GM04504 (cell line): ENCODE measurements at places on chromosomes 3 and 15.
A peak's percentile ranks its signal among the peaks of the same experiment; 100 is the strongest.

DNA sequence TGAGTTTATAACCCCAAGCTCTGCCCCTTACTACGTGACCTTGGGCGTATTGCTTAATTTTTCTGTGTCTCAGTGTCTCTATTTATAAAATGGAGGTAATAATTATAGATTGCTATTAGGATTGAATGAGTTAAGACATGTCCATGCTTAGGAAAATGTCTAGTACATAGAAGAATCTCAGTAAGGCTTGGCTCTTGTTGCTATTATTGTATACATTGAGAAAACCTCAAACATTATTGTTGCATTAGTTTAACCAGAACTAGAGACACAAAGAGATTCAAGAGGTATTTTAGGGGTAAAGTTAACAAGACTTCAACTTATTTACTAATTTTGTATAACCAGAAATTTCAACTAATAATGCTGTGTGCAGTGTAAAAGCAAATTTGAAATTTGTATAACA lies 66.7 kb downstream of the MEF2A start:
- DNase-seq, result no peak

DNA sequence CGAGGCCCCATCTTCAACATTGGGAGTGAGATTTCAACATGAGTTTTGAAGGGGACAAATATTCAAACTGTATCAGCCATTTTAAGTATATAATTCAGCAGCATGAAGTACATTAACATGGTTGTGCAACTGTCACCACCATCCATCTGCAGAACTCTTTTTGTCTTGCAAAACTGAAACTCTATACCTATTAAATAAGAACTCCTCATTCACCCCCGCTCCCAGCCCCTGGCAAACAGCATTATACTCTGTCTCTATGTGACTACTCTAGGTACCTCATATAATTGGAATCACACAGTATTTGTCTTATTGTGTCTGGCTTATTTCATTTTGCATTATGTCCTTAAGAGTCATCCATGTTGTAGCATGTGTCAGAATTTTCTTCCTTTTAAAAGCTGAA lies 110.1 kb downstream of the MAP2K5 start:
- DNase-seq, result no peak

DNA sequence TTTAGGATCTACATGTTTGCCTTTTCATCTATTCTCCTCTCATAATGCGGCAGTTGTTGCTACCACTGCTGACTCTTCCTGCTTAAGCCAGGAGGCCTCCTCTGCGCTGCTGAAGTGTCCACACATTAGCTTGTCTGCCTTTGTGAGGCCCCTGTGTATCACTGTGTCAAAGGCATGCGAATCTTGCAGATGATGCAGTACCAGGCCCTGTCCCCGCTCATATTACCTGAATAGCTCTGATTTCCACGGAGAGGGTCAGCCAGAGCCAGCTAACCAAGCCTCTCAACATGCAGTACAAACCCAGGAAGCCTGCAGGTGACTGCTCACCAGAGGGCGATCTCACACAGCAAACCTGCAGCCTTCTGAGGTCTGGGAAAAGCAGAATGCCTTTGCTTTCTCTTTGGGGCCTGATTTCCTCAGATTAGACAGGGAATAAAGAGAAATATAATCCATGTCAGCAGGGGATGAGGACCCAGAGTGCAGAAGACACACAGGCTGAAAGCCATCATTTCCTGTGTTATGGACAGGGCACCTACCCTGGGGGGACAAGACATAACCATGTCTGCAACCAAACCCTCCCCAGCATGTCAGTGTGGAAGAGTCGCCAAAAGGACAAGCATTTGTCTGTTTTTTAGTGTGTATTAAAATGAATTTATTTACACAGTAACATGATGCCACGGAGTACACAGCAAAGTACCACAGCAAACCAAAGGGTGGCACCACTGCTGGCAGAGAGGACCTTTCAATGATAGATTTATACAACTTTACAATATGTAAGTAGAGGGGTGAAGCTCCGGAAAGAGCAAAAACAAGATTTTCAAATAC lies 36.8 kb upstream of the TSPAN3 start:
- DNase-seq, result no peak

GRCh38 chr3:49134471-49135265 lies 1.8 kb upstream of the LAMB2 start:
- DNase-seq, result no peak

DNA sequence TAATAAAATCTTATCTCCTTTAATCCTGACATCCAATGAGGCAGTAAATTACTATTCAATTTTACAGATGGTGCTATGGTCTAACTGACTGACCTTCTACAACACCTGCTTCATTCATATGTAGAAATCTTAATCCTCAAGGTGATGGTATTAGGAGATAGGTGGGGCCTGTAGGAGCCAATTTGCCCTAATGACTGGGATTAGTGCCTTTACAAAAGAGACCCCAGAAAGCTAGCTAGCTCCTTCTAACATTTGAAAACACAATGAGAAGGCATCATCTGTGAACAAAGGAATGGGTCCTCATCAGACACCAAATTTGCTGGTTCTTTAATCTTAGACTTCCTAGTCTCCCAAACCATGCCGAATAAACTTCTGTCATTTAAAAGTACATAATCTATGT lies 137.4 kb upstream of the UBP1 start:
- no peak for DNase-seq

DNA sequence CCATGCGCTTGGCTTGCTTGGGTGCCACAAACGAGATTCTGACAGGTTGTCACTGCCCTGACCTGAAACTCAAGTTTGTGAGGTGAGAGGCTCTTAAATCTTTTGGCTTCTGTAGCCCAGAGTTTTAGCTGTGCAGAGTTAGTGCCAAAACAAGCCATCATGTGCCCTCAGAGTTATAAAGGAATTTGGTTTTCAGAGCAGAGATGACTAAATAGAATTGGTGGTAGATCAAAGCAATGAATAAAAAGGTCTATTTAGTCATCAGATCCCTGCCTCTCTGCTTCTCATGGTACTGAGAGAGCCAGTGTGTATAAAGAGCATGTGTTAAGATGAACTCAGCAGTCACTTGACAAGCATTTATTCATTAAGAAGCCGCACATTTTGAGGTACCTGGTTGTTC lies 207.5 kb upstream of the DPH6 start:
- DNase-seq, result peak; percentile 19

GRCh38 chr3:148092624-148093347 lies 604.9 kb upstream of the AGTR1 start:
- DNase-seq, result no peak

DNA sequence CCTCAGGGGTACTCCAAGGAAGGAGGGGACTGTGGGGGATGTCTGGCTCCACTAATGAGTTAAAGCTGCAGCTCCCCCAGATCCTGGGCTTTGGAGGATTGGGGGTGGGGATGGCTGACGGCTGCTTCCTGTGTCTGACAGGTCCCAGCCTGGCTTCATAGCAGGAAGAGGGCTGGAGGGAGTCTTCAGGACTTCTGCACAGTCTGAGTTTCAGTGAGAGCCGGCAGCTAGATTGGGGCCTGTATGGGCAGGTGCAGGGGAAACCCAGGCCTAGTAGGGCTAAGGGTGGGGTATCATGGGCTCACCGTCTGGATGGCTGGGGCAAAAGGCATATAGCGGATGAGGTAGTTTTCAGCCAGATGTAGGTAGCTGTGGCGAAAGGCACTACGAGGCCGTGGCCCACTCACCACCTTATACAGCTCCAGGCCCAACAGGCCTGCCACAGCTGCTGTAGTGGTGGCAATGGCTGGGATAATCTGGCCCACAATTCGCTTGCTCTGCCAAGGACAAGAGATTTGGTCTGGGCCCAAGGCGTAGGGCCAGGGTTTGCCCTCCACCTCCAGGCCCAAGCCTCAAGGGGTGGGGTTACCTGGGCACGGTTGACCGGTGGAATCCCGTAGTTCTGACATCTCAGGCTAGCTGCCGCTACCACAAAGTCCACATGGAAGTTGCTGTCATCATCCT lies 4.5 kb downstream of the INKA1 start:
- no peak for DNase-seq

GRCh38 chr3:166734734-166735133 lies 645.4 kb downstream of the ZBBX start:
- DNase-seq, result no peak

DNA sequence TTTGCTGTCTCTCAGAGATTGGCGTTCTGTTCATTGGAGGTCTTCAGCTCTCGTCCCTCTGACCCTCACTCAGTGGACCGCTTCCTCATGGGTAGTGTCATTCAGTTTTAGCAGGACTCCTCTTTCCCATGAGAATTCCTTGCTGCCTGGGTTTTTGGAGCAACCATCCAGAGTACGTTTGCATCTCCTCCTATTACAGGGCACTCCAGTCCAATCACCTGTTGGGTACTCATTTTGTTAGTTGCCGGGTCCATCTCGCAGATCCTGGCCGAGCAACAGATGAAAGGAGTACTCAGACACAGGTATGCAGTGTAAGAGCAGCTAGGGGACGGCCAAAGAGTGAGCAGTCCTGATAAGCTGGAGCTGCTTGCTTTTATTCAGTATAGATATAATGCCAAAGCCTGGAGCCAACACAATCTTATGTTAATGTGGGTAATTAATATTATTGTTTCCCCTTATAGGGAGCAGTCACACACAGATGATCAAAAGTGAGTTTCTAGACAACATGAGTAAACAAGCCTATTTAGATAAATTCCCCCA lies 49.6 kb downstream of the ISG20 start:
- no peak for DNase-seq

- peak; percentile 76 for DNase-seq
Measured at GRCh38 chr3:188594139-188594538, 440.2 kb downstream of the LPP start.

DNA sequence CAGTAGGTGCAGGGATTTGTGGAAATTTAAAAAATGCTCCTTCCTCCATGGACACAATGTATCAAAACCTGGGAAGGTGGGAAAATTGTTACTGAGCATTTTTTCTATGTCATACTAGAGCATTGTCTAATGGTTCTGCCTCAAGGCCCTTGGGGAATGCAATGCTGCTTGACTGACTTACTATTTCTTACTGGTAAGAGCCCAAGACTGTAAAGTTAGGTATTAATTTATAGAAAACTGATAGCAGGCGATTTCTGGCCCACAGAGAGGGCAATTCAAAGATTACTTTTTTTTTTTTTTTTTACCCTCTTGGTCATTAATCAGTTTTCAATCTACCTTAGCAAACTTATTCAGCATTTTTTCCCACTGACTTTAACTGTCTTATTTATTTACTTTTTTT lies 38.5 kb upstream of the MRPL3 start:
- no peak for DNase-seq

GRCh38 chr15:71146580-71146982 lies 31.3 kb downstream of the THSD4 start:
- DNase-seq, result no peak

DNA sequence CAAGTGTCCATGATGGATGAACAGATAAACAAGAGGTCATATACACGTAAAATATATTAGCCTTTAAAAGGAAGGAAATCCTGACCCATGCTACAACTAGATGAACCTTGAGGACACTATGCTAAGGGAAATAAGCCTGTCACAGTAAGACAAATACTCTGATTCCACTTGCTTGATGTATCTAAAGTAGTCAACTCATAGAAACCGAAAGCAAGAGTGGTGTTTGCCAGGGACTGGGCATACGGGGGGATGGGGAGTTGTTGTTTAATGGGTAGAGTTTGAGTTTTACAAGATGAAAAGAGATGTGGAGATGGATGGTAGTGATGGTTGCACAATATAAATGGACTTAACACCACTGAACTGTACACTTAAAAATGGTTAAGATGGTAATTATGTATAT lies 65.4 kb downstream of the C3orf70 start:
- DNase-seq, result no peak

- DNase-seq, result no peak
Measured at GRCh38 chr3:172247525-172248274, 200.6 kb downstream of the GHSR start.

- no peak for DNase-seq
Measured at GRCh38 chr15:66226736-66227135, 26.8 kb downstream of the MEGF11 start.

DNA sequence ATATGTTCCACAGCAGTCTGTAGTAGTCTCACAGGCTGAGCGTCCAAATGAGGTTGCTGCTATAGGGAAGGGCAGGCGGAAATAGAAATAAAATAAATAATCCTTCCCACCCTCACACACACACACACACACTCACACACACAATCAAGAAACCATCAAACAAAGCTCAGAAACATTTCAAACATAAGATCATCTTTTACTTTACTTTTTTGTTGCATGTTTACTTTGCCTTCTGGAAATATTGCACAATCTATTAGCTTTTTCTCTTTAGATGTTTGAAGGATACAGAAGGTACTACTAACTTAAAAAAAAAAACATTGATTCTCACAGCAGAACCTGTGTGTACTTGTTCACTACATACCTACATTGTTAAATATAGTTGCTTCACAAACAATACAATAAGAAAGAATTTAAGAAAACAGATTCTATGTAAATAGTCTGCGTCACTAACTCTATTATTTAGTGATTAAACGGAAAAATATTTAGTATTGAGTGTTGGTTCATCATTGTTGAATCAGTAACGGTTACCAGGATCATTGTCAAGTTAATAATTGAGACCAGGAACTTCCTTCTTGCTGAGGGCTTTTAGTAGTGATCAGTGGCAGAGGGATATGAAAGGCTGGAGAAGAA lies 20.5 kb downstream of the ALCAM start:
- DNase-seq, result no peak

DNA sequence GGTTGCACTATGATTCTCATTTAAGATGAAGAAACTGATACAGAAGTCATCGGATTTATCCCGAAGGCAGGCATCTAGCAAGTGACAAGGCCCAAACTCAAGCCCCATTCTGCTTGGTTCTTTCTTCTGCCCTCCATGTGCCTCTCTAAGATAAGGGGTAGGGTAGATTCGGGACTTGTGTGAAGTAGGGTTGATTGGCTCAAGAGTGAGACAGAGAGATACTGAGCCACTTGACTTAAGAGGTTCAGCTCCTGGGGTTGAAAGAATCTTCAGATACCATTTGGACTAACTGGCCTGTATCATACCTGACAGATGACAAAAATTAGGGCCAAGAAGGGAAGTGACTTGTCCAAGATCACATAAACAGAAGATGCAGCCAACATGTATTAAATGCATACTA lies 891 bp downstream of the RFT1 start:
- no peak for DNase-seq

DNA sequence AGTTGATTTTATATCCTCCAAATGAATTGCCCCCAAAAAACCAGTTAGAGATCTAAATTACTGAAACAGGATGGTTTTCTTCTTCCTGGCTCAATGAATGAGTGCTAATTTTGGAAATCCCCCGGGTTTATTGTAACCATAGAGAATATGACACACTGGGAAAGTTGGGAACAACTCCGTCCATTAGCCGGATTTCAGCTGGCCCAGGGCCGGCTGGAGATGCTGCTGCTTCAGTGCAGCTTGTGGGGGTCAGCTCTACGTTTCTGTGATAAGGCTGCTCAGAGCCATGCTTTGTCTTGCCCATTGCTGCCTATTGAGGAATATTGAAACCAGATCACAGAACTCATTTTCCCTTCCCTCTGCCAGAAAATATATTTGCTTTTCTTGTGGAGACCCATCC lies 20.3 kb downstream of the GYG1 start:
- DNase-seq, result no peak

DNA sequence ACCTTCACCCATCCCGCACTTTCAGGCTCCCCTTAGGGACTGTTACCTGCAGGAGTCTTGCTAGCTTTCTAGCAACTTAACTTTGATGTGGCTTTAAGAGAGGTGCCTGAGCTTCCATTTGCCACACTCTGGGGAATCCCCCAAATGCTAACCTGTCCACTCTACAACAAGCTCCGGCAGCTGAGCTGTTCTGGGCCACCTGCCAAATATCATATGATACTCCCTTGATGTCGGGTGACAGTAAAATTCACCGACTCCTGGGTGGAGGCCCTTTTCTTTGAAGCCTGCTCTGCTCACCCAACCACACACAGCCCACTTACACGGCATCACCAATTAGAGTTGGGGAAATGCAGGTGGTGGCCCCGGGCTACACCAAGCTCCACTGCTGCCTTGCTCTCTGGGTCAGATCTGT lies 38.0 kb upstream of the XCR1 start:
- no peak for DNase-seq
